Stimulated activated CD8-positive, alpha-beta memory T cell treated with anti-CD3 and anti-CD28 coated beads, Interleukin-15, amount 100 ng/mL, for 24 hours (primary cell): ENCODE measurements at places on chromosomes 13 and 19.

- DNase-seq, result no peak
These were observed 109.1 kb downstream of the NALCN start for GRCh38 chr13:101307181-101307701.

GRCh38 chr13:32259116-32259515, 56.0 kb downstream of the ZAR1L start:
- no peak for DNase-seq

- no peak for DNase-seq
These were observed 32.3 kb downstream of the ITM2B start for GRCh38 chr13:48265217-48265815.

GRCh38 chr19:38793177-38793576, 4.2 kb downstream of the LGALS7B start:
- DNase-seq, result no peak

GRCh38 chr13:60229708-60230272, 66.1 kb upstream of the DIAPH3 start:
- no peak for DNase-seq

GRCh38 chr19:11657307-11657706, 60.0 kb downstream of the ZNF627 start:
- DNase-seq, result no peak

GRCh38 chr19:560121-560520, 12.3 kb upstream of the BSG start:
- no peak for DNase-seq

DNA sequence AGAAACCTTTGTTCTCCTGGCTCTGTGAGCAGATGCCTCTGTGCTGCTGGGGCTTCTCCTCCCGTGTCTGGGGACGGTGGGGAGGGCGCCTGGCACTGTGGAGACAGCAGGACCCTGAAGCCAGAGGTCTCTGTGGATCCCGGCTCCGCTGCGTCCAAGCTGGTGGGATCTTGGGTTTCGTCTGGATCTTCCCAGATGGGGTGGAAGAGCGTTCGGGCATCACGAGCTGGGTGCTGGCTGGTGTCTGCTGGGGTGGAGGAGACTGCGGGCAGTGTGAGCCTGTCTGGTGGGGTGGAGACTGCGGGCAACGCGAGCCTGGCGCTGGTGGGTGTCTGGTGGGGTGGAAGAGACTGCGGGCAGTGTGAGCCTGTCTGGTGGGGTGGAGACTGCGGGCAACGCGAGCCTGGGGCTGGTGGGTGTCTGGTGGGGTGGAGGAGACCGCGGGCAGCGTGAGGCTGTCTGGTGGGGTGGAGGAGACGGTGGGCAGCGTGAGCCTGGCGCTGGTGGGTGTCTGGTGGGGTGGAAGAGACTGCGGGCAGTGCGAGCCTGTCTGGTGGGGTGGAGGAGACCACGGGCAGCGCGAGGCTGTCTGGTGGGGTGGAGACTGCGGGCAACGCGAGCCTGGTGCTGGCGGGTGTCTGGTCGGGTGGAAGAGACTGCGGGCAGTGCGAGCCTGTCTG, 5.6 kb downstream of the TEX29 start:
- DNase-seq, result no peak

- DNase-seq, result no peak
These were observed 21.3 kb downstream of the ZNF77 start for GRCh38 chr19:2923510-2923909.

- no peak for DNase-seq
These were observed 89.9 kb downstream of the COL4A1 start for GRCh38 chr13:110217085-110217484.

DNA sequence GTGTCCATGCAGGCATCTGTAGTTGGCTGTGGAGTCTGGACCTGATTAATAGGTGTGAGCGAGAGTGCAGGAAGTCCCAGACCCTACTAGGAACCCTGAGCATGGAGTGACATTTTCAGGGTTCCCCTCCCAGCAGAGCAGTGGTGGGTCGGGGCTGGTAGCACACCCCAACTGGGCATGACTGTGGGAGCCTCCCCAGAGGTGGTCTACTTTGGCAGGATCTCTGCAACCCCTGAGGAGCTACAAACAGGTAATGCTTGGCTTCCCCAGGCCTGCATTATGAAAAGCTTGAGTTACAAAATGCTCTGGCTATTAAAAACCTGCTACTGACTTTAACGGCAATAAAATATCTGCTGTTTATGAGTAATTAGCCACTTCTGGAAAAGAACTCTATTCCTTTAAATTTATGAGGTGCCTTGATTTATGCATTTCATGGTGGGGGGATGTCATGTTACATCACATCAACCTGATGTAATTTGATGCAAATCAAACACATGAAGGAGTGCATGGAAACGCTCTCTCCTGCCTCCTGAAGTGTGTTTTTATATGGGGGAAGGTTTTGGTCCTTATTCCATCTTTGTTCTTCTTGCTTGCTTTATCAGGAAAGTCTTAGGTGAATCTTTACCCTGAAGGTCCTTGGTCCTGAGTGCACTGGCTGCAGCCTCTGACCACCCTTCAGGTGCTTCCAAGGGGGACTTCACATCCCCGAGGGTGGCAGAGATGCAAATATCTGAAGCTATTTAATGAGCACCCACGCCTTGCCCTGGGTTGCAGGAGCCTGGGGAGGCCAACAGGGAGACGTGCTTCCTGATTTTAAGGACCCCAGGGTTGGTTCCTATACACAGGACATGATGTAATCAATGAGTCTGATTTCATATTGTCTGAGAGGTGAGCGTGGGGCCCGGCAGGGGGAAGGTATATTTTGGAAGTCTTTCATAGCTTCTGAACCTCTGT, 54.0 kb downstream of the ZNF536 start:
- DNase-seq, result no peak

DNA sequence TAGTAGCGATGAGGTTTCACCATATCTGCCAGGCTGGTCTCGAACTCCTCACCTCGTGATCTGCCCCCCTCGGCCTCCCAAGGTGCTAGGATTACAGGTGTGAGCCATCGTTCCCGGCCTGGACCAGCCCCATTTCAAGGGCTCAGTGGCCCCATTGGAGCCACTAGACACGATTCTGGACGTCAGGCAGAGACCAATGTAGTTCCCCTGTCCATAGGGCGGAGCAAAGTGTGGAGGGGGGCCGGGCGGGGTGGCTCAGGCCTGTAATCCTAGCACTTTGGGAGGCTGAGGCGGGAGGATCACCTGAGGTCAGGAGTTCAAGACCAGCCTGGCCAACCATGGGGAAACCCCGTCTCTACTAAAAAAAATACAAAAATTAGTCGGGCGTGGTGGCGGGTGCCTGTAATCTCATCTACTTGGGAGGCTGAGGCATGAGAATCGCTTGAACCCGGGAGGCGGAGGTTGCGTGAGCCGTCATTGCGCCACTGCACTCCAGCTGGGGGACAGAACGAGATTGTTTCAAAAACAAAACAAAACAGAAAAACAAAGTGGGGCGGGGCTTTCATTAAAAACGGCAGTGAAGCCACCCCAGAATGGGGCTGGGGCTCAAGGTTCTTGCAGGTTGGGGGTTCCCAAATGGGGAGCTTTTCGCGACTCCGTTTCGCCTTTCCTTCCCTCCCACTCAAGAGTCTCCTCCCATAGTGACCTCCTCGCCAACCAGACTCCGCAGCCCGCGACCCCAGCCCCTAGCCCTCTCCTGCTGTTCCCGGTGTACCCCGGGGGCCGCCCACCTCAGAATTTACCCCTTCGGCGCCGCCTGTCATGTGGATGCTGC, 758 bp upstream of the TECR start:
- no peak for DNase-seq

- no peak for DNase-seq
These were observed 405 bp upstream of the ZNF569 start for GRCh38 chr19:37467608-37468090.

GRCh38 chr13:40064154-40065097, 409.0 kb downstream of the COG6 start:
- DNase-seq, result no peak

DNA sequence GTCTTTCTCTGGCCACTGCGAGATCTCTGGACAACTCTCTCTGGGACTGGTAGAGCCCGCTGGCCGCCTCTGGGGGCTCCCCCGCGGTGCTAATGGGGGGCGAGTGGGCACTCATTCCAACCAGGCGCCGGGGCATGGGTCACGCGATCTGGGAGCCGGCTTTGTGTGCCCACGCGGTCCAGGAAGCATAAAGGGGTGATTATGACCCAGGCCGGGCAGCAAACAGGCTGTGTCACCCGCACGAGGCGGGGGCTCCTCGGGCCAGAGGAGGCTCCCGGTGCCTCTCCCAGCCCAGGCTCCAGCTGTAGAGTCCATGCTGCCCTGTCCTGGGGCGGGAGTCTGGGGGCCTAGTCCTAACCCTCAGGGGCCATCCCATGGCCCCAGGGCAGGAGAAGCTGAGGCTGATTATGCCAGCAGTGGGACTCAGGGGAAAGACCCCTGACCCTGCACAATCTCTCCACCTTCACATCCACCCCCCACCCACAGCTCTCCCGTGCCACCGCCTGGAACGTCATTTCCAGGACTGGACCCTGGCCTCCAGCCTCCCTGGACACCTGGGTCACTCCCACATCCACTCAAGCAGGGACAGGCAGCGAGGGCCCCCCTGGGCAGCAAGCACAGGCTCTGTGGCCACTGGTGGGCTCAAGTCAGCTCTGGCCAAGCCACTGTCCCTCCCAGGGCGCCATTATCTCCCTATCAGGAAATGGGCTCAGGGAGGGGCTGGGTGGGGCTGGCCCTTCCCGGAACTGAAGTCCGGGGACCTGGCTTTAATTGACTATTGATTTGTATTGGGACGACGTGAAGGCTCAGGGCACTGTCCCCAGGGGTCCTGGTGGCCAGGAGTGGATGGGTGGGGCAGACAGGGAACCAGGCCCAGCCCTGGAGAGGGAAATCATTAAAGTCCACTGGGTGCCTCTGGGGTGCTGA, 50.0 kb downstream of the PTPRS start:
- DNase-seq, result no peak

- no peak for DNase-seq
These were observed 1.3 kb downstream of the NAT14 start for GRCh38 chr19:55486043-55486970.

DNA sequence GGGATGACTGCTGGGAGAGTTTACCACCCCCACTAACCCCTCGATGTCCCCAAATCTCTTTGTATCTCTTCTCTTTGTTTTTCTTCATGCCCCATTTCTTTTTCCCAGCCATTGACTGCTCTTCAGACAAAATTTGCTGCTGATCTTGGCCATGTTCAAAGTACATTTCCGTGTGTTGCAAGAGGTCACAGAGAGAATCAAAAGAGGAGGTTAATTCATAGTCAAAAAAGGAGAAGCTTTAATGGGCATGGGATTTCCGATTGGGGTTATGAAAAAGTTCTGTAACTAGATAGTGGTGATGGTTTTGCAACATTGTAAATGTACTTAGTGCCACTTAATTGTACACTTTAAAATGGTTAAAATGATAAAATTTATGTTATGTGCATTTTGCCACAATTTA, 121.1 kb downstream of the FLT1 start:
- no peak for DNase-seq

- DNase-seq, result peak; percentile 47
These were observed 5.9 kb upstream of the EHD2 start for GRCh38 chr19:47707135-47707925.

GRCh38 chr13:110565296-110565695, 3.8 kb upstream of the RAB20 start:
- no peak for DNase-seq

- DNase-seq, result no peak
These were observed 1.6 kb downstream of the RPL13A start for GRCh38 chr19:49488863-49489537.

DNA sequence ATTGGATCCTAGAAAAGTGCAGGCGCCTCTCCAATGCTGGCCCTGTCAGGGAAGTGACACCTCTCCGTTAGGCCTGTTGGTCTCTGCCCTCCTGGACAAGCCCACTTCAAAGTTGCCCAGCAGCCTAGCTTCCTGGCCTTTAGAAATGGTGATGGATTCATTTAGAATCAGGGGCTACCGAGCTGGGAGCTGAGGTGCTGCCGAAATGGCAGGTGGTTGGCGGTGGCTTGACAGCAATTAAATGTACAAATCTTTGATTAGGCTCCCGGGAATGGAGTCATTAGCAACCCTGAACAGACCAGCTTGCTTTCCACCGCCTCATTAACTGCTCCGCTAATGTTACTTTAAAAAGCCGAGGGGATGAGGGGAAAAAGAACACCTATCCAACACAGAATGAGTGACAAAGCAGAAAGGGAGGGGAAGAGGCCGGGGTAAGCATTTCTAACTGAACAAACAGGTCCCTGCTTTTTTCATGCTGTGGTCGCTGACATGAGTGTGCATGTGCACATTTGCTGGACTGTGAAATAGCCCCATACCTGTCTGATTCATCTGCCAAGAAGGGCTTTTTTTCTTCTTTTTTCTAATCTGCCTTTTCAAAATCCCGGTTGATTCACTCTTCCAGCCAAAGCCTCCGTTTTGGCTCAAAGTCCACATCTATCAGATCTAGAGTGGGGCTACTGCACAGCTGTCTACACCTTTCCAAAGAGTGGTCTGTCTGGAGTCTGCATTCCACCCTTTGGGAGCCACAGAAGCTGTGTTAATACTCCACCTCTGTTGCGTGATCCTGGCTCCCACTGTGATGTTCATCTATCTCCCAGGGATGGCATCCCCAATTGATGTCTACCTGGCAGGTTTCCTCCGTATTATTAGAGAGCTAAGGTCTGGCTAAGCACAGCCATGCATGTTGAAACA, 431.9 kb downstream of the COG6 start:
- DNase-seq, result no peak

GRCh38 chr13:26996965-26997752, 174.5 kb downstream of the USP12 start:
- DNase-seq, result no peak

GRCh38 chr13:95643936-95644598, 439 bp downstream of the DZIP1 start:
- no peak for DNase-seq

DNA sequence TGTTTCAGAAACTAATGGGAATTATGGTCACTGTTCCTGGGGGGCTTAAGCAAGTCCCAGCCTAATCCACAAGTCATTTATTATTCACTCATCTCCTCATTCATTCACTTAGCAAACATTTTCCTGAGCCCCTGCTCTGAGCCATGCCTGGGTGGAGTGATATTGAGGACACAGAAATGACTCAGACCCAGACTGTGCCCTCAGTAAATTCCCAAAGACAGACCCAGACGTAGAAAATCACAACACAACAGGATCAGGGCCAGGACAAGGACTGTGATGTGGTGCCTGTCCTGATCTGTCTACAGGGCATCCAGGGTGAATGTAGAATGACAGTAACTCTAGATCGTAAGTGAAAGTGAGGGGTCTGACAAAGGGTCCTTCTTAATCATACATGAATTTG, 7.0 kb upstream of the SPACA6 start:
- no peak for DNase-seq

- DNase-seq, result peak; percentile 40
These were observed 34.4 kb downstream of the GSX1 start for GRCh38 chr13:27826379-27827353.

- DNase-seq, result no peak
These were observed 1.0 kb downstream of the AP2S1 start for GRCh38 chr19:46849610-46850009.

DNA sequence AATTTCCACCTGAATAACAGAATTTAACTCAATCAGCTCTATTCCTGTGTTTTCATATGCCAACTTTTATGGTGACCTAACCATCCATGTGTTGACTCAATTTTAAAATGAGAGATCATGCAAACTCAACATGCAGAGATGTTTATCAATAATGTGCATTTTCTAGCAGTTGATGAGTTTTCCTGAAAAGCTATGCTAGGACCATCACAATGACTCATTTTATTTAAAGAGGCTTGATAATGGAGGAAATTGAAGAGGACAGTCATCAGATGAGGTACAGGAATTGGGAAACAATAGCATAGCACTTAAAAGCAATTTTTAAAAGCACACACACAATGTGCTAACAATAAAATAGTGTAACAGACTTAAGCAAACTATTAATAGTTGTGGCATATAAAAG, 127.1 kb downstream of the VWA8 start:
- no peak for DNase-seq

GRCh38 chr19:35734273-35734672, 8.0 kb downstream of the IGFLR1 start:
- DNase-seq, result no peak
